Dermis microvascular lymphatic vessel endothelial cell (primary cell): ENCODE measurements at places on chromosomes 16 and 17. TPM values are rescaled to one million over a fixed set of nuclear protein-coding genes. Genes with fewer than 3 reads are reported as not detected.

DNA sequence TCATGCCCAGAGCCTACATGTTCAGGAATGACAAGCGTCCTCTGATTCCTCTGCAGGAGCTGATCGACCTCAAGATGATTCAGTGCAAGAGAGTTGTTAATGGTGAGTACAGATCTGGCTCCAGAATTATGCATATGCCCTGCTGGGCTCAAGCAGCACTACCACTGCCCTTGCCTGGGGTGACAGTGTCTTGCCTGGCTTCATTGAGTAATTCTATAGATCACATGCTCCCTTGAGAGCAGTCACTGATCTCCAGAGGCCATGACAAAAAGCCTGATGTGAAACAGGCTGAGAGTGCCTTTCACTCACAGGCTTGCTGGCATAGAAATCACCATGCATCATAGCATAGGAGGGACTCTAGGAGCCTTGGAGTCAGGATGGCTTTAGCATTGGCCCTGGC, 26.4 kb downstream of the DUS2 start:
- DNase-seq, result no peak

DNA sequence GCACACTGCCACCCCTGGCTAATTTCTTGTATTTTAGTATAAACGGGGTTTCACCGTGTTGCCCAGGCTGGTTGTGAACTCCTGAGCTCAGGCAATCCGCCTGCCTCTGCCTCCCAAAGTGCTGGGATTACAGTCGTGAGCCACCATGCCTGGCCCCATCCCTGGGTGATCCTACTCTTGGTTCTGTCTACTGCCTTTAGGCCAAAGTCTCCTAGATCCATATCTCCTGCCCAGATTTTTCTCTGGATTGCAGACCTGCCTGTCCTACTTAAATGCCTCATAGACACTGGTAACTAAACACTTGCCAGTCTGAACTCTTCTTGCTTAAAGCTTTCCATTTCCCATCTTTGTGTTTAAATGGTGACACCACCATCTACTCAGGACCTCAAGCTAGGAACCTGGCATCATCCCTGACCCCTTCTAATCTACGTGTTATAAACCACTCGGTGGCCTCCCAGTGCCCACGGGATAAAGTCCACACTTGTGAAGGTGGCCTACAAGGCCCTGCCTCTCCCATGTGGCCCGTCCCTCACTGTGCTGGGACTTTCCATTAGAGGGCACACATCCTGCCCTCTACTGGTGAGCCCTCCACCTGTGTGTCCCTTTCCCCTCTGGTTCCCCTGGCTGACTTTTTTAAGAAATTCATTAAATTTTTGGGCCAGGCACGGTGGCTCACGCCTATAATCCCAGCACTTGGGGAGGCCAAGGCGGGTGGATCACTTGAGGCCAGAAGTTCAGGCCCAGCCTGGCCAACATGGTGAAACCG, 51.1 kb downstream of the USP43 start:
- DNase-seq, result no peak

- peak; percentile 24 for DNase-seq
These were observed 92.3 kb downstream of the PITPNC1 start for GRCh38 chr17:67469208-67469980.

DNA sequence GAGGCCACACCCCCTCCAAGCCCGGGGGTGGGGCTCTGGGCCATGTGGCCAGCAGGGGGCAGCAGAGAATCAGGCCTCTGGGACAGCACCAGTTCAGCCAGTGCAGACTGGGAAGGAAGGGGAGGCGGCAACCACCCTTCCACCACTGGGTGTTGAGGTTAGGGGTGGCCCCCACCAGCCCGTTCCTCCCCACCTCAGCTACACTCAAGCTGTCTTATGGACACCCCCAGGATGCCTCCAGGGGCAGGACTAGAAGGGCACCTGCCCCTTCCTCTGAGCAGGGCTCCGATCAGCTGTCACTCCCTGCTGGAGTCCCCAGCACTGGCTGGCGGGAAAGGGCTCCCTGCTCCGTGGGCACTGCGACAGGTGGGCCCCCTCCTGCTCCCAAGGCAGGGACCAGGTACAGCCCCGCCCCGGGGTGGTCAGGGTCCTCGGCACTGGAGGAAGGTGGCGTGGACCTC, 21.8 kb downstream of the KATNB1 start:
- DNase-seq, result peak; percentile 78

- no peak for DNase-seq
These were observed 164.9 kb downstream of the BANP start for GRCh38 chr16:88116121-88116520.

GRCh38 chr17:8149419-8150193, 2.6 kb downstream of the PER1 start:
- no peak for DNase-seq

DNA sequence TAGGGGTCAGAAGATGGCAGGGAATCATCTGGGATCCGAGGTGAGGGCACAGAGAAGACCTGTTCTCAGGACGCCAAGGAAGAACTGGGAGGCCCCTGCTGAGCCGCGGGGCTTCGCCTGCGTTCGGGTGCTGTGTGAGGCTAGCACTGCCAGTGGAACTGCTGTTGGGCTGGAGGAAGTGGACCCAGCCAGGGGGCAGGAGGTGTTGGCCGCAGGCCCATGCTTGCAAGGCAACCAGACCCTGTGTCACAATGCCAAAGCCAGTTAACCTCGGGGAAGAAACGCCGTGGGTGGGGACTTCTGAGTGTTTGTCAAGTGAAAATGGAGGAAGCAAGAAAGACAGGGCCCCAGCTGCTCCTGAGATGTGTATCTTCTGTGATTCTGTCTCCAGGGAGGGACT, 185.5 kb downstream of the LGALS9B start:
- no peak for DNase-seq

KCTD11 gene
- total RNA-seq, result 2.3 and 3.4 TPM in 2 replicates

GUCY2D gene
- total RNA-seq, result not detected in 2 replicates

NACA2 gene
- total RNA-seq, result not detected in 2 replicates

- DNase-seq, result no peak
These were observed 1.3 kb upstream of the CCDC102A start for GRCh38 chr16:57537581-57538234.

- DNase-seq, result no peak
These were observed 6.2 kb downstream of the ATP6V0D1 start for GRCh38 chr16:67474551-67475455.

DNA sequence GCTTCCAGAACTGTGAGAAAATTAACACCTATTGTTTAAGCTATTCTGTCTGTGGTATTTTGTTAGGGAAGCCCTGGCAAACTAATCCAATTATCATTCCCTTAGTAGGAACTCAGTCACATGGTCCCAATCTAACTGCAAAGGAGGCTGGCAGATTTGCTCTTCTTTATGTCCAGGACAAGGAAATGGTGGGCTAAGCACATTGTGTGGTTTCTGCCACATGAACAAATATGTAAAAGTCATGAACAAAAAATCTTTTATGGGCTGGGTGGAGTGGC, 278.6 kb upstream of the RPL38 start:
- no peak for DNase-seq

FBXL19 gene
- 16.6 and 18.2 TPM in 2 replicates for total RNA-seq

GRCh38 chr17:62706598-62707424, 79.3 kb downstream of the MRC2 start:
- no peak for DNase-seq

TBC1D3K gene
- total RNA-seq, result not detected in 2 replicates

- no peak for DNase-seq
These were observed 27.3 kb upstream of the UBE2G1 start for GRCh38 chr17:4393806-4394205.

DNA sequence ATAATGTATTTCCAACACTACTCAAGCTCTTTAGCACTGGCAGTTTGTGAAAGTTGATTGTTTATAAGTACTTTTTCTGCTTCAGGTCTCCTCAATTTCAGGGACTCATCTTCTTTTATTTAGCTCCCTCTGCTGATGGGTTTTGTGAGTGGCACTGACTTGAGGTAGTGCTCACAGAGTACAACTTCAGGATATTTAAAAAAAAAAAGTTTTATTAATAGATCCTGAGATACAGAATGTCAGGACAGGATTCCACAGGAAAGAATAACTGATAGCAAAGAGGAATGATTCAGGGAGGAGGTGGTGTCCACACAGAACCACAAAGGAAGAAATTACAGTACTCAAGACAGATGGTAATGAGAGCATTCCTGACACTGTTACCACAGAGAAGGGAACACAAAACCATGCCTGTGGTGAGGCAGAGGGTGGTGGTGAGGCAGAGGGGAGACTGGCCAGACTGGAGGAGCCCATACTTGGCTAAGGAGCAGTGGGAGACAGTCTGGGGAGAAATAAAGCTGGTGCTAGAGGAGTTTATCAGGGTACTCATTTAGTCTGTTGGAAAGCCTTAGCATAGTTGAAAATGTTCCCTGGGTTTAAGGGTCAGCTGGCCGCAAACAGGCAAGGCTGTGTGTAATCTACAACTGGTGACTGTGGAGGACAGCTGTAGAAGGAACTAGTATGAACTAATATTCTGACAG, 63.7 kb downstream of the SPAG9 start:
- peak; percentile 69 for DNase-seq

- DNase-seq, result no peak
These were observed 336.8 kb upstream of the SALL1 start for GRCh38 chr16:51487880-51488279.

TBC1D3G gene
- not detected in 2 replicates for total RNA-seq

GRCh38 chr16:27482397-27483087, 67.2 kb downstream of the GTF3C1 start:
- no peak for DNase-seq

DNA sequence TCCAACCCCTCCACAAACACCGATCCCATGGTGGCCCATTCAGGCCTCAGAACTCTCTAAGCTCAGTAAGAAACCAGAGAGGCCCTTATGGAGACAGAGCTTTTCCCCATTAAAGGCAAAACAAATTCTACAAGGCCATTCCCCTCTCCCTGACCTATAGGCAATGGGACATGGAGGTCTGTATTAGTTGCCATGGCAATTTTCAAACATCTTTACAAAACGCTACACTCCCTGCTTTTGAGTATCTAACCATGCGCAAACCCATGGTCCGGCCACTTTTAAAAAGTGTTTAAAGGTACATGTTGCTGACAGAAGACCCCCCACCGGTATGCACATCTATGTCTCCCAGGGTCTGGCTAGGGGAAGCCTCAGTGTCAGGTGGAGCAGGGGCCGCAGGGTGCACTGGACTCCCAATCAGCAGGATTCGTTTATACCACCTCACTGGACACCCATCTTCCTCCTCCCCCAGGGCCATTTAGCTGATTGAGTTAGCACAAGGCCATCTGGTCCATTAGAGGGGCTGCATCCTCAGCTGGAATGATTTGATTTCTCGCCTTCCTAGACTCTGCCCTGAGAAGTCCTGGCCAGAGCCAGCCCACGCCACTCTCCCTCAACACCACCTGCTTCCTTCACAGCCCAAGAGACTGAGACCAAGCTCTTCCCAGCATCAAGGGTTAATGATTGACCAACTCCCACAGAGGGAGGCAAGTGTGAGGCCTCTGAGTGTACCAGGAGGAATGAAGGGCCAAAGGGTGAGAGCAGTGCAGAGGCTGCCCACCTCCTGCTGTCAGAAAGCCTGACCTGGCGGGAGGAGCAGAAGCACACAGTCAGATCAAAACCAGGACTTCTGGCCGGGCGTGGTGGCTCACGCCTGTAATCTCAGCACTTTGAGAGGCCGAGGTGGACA, 10.9 kb downstream of the ACLY start:
- DNase-seq, result no peak

TM4SF5 gene
- not detected in 2 replicates for total RNA-seq

FAM171A2 gene
- 3.9 and 6.6 TPM in 2 replicates for total RNA-seq

GAST gene
- total RNA-seq, result not detected in 2 replicates

TMEM100 gene
- total RNA-seq, result 3.1 and 5.6 TPM in 2 replicates

- DNase-seq, result no peak
These were observed 114.4 kb downstream of the CCDC182 start for GRCh38 chr17:57630736-57631135.

DNA sequence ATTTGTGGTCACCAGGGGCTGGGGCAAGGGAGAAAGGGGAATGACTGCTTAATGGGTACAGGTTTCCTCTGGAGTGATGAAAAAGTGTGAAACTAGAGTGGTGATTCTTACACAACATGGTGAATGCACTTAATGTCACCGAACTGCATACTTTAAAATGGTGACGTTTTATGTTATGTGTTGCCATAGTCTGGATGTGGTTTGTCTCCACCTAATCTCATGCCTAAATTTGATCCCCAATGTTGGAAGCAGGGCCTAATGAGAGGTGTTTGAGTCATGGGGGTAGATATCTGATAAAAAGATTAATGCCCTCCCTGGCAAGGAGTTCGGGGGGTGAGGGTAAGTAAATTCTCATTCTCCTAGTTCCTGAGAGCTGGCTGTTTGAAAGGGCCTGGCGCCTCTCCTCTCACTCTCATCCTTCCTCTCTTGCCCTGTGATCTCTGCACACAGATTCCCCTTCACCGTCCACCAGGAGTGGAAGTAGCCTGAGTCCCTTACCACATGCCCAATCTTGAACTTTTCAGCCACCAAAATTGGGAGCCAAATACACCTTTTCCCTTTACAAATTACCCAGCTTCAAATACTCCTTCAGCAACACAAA, 15.3 kb downstream of the XPO6 start:
- DNase-seq, result no peak

DNA sequence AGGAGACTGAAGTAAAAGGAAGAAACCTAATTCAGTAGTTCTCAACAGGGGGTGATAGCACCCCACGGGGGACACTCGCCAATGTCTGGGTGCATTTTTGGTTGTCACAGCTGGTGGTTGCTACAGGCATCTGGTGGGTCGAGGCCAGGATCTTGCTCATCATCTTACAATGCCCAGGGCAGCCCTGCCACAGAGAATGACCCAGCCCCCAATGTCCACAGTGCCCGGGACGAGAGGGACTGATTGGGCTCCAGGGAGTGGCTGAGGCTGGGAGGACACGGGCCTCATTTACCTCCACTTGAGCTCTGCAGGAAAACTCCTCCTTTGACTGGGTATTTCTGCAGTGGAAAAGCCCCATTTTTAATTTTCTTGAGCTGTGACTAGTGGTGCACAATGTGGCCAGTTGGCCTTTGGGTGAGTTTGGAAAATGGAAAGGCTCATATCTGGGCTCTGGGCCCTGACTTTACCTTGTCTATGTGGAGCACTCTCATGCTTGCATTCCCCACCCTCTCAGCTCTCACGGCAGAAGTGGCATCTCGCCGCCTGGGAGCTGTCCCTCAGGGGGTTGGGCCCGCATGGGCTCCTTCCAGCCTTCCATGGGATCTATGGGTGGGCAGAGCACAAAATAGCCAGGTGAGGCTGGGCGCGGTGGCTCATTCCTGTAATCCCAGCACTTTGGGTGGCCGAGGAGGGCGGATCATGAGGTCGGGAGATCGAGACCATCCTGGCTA, 37.7 kb upstream of the IRF8 start:
- no peak for DNase-seq

DNA sequence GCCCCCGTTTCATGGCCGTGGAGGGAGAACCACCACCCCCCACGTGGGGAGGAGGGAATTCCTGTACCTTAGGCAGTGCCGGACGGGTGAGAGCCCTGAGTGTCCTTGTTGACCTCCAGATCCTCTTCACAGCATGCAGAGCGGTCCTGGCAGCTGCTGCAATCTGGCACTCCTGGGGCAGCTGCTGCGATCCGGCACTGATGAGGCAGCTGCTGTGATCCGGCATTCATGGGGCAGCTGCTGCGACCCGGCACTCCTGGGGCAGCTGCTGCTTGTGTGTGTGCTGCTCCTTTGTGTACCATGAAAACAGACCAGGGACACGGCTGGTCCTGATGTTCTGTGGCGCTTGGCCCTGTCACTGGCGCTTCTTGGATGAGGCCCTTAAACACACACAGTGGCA, 12.8 kb downstream of the ZNF778 start:
- no peak for DNase-seq
